ENCODE measurements at places on chromosomes 5 and 9.

DNA sequence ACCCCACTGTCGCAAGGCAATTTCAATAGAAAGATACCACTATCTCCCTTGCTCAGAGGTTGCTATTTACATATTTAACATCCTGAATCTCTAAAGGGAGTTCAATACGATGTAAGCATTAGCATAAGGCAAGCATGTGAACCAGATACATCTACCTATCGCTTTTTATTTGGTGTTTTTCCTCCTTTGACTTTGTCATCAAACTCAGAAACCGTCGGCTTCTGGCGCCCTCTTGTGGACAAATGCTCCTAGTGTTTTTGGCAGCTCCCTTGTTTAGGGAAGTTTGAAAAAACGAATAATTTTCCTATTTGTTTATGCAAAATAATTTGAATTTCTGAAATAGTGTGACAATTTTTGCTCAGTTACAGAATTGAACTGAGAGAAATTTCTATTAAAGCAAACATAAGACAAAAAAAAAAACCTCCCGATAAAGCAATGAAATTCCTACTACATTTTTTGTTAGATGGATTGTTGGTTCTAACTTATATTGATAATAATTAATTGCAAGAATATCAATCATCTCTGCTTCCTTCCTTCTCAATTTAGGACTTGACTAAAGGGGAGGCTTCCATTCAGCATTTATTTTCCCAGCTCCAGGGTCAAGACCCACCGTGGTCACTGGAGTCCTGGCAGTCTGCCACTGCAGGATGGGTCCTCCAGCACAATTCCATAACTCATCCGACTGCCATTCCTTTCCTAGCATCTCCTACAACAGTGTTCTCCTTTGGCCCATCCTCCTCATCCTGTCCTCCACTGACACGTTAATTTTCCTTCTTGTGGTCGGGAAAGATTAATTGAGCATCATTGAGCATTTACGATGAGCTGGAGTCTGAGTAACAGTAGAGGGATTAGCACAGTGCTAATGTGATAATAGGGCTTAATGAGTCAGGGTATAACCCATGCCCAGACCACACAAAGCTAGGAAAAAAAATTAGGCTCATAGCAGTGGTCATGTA is 131.8 kb upstream of the CHD1 start:
- no peak for DNase-seq

GRCh38 chr9:125074976-125075375 is 68.4 kb downstream of the SCAI start:
- DNase-seq: no peak

- no peak for DNase-seq
Observed at GRCh38 chr5:11407556-11408145, 496.6 kb downstream of the CTNND2 start.

GRCh38 chr9:72557549-72557948 is 36.1 kb downstream of the TMC1 start:
- DNase-seq: peak; percentile 94

DNA sequence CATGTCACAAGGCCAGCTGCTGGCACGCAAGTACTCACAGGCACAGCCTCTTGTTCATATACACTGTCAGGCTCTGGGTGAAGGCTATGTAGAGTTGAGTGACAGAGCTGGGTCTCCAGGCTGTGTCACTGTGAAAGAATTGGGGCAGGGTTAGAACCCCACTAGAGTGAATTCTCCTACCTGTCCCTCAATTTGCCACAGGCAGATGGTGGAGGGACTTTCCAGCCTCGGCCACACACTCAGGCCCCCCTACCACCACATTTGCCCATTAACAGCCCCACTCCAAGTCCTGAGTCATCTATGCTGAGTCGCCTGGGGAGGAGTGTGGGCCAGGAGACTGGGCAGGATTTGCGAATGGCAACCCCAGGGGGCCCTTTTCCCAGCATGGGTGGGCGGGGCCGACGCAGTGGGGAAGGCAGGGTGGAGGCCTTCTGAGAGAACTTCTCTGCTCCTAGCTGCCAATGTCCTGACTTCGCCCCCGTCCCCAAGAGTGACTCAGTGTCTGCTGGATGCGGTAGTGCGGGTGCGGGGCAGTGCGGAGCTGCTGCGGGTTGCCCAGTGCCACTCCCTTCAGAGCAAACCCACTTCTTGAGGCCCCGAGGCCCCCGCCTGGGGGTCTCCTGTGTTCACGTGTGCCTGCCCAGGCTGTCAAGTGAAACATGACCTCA is 50.3 kb upstream of the PSD2 start:
- no peak for DNase-seq

- no peak for DNase-seq
Observed at GRCh38 chr9:110351009-110351467, 13.4 kb upstream of the TXNDC8 start.

DNA sequence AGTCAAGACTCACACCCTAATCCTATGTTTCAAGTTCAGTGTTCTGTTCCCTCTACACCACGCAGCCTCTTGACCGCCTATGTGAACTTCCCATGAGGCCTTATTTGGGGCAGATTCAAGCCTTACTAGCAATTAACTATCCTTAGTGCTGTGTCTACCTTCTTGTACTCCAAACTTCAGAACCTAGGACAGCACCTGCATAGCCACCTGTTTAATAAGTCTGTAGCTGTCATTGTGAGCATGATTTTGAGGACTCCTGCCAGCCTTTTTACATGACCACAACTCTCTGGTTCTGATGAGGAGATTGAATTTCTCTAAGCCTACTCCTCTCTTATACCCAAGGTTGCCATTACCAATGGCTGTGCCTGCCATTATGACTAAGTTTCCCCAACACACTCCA is 50.8 kb upstream of the PCSK1 start:
- no peak for DNase-seq

DNA sequence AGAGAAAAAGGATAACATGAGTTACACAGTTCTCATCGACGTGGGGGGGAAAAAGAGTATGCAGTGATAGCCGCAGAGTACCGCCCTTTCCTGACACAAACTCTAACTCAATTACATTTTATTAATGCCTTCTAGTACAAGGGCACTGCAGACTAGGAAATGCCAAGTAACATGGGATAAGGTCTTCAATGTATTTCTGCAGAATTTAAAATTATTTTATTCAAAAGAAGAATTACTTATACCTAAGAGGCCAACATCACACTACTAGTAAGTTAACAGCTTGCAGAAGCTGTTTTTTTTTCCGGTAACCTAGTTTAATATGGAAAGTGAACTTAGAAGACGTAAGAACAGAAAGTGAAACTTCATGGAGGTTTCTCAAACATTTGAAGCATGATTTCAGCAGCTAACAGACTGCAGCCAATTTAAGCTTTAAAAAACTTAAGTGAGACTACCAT is 3.9 kb downstream of the SETX start:
- no peak for DNase-seq

DNA sequence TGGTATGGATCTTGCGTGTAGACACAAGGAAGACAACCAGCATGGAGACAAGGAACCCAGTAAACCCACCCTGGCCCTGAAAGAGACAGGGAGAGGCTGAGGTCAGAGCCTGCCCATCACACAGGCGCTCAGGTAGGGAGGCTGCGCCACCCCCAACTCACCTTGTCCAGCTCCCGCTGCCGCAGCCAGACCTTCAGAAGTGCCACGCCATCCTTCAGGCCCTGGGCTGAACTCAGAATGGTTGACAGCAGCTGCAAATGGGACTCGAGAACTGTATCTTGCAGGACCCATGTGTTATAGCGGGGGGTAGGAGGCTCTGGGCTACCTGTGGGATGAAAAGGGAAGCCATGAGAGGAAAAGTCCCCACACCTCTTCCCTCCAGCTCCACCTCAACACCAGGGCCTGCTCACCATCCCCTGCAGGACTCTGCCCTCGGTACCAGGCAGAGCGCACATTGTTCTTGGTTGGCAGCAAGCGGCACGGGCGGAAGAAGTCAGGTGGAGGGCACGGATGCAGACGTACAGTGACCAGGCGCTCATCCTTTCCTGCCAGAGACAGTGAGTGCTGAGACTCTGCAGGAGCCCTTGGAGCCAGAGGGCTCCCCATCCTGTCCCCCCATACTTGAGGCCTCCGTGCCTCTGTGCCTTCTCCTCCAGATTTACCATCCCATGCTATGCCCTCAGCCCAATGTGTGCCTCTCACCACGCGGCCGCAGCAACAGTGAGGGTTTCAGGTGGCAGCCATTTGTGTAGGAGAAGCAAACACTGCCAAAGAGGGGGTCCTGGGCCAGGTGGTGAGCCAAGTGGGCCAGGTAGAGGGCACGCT is 4.7 kb downstream of the NOL6 start:
- no peak for DNase-seq
